ENCODE measurements at places on chromosomes 16 and 17.

GRCh38 chr17:35788477-35789368, 6.7 kb downstream of the MMP28 start:
- no peak for DNase-seq

DNA sequence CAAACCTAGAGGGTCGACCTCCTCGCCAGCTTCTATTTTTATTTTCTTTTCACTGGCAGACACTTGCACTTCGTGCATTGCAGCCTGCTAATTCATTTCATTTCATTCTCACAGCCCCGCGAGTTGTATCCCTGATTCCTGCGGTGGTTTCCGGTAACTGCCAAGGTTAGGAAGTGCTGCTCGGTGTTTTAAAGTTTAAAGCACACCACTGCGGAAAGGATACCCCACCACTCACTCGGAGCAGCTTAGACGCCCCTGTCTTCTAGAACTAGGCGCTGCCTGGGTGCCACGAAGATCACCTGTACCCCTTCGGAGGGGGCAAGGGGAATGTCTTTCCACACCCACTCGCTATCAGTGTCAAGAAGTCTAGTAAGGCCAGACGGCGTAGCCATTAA, 509 bp downstream of the CNEP1R1 start:
- DNase-seq, result peak; percentile 6

DNA sequence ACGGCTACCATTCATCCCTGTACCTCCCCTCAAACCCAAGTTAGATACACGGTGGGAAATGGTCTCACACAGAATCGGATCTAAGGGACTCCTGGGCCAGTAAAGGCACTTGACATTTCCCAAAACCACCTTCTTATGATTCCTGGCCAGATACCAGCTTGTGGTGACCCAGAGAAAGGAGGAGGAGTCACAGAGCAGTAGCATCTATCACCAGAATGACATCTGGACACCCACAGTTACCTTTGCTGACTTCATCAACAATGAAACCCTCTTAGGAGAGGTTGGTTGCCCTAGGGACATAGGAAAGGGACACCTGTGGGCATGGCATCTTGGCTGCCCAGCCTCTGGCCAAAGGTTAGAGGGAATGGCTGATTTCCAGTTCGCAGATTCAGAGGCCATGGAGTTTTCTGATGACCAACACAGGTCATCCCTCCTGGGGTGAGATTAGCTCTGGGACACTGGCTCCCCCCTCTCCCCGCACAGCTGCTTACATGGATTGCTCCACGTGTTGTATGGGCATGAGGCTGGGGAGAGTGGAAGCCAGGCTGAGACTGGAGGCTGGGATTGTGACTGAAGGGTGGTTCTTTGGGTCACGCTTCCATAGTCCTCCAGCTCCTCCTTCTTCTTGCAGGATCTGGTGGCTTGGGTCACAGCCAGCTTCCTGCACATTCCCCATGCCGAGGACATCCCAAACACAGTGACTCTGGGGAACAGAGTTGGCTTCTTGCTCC, 1.4 kb upstream of the AOC3 start:
- no peak for DNase-seq

GRCh38 chr17:5509482-5509881, 23.1 kb downstream of the MIS12 start:
- DNase-seq, result no peak

GRCh38 chr16:4026854-4027253, 89.4 kb downstream of the ADCY9 start:
- no peak for DNase-seq

- DNase-seq, result no peak
Measured at GRCh38 chr17:27218719-27219488, 75.0 kb upstream of the WSB1 start.

DNA sequence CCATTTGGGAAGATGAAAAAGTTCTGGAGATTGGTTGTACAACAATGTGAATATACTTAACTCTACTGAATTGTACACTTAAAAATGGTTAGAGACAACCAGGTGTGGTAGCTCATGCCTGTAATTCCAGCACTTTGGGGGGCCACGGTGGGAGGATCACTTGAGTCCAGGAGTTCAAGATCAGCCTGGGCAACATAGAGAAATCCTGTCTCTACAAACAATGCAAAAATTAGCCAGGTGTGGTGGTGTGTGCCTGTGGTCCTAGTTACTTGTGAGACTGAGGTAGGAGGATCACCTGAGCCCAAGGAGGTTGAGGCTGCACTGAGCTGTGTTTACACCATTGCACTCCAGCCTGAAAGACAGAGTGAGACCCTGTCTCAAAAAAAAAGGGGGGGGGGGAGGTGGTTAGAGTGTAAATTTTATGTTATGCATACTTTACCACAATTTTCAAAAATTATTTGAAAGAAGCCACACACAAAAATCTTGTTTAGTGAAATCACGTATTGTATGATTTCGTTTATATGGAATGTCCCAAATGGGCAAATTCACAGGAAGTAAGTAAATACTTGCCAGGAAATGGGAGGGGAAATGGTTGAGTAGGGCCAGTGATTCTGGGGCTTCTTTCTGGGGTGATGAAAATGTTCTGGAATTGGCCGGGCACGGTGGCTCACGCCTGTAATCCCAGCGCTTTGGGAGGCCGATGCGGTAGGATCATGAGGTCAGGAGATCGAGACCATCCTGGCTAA, 37.1 kb upstream of the AMZ2 start:
- DNase-seq, result no peak

DNA sequence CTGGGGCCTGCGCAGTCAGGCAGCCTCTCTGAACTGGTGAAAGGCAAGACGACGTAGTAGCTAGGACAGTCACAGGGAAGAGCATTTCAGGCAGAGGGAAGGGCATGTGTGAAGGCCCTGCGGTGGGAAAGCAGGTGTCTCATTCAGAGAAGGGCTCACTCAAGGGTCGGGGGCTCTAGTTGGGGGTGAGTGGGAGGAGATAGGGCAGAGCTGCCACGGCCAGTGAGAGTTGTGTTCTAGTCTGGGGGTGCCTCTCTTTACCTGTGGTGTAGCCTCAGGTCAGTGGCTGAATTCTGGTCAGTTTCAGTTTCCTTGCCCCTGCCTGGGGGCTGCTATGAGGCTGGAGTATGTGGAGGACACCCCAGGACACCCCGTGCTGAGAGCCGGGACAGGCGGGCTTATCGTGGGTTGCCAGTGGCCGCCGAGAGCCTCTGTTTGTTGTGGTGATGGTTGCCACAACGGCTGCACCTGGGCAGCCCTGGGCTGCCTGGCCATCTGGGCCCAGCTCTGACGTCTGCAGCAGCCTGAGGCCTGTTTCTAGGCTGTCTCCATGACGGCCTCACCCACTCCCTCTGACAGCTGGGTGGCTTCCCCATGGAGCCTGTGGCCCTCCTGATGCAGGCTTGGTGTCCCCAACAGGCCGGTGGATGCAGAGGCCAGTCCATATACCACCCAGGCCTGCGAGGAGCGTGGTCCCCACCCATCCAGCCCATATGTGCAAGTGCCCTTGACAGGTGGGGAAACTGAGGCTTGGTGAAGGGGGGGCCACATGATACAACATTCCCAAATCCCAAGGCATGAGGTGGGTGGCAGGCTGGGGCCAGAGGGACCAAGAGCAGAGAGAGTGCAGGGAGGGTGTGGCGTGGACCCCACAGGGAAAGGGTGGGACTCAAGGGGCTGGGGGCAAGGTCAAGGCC, 10.8 kb downstream of the MAP2K3 start:
- no peak for DNase-seq

GRCh38 chr17:51427856-51428255, 167.5 kb downstream of the UTP18 start:
- DNase-seq, result peak; percentile 40

- peak; percentile 12 for DNase-seq
Measured at GRCh38 chr17:8016632-8017424, 14.4 kb downstream of the GUCY2D start.

DNA sequence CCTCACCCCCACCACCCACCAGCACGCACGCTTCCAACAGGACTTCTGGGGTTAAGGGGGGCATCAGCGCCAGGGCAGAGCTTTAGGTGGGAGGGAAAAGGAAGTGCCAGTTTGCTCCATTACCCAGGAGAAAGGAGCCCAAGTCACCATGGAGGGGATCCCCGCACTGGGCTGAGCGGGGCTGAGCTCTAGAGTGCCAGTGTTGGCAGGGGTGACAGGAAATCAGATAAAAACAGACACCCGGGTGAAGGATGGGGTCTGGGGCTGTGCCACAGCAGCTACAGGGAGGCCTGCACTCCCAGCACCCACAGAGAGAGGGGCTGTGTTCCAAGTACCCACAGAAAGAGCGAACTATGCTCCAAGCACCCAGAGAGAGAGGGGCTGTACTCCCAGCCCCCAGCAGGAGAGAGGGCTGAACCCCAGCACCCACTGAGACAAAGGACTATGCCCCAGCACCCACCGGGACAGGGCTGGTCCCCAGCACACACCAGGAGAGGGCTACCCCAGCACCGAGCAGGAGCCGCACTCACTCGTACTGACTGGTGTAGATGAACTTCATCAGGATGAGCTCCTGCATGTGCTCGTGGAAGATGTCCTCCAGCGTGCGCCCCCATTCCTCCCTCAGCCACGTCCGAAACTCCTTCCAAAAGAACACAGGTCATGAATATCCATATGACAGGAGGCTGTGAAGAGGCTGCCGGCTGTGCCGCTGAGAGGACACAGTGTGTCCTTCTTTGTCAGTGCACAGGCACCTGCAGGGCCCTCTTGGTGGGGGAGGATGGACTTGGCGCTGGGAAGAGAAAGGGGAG, 18.6 kb upstream of the C16orf95 start:
- DNase-seq, result no peak

GRCh38 chr17:80866050-80866793, 125.4 kb upstream of the CHMP6 start:
- peak; percentile 48 for DNase-seq

- DNase-seq, result no peak
Measured at GRCh38 chr16:16171332-16171919, 51.9 kb downstream of the ABCC6 start.

Data from stimulated activated CD4-positive, alpha-beta T cell treated with anti-CD3 and anti-CD28 coated beads, Interleukin-15, amount 100 ng/mL, for 1 hour (primary cell).